Hematopoietic multipotent progenitor cell treated with erythropoietin and hydrocortisone succinate and interleukin-3 and kit ligand, for 8 days (in vitro differentiated cells): ENCODE measurements at places on chromosomes 3 and 15.

GRCh38 chr3:179666030-179666429 is 13.2 kb downstream of the USP13 start:
- no peak for DNase-seq

DNA sequence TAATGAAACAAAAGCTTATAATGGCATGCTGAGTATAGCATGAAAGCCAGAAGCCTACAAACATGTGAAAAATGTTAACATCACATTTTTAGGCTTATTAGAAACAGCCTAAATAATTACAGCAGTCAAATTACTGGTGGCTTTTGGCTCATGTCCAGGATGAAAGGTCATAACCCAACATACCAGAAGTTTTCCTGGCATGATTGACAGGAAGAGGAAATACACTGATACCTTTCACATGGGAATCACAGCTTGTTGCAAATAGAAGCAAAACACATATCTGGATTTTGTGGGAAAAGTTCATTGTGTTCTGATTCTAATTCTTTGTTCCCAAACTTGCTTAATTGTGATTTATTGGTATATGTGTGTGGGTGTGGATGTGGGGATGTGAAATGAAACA is 393.5 kb upstream of the ARRDC4 start:
- DNase-seq = no peak

GRCh38 chr3:124993466-124993865 is 58.9 kb upstream of the MUC13 start:
- DNase-seq = no peak

DNA sequence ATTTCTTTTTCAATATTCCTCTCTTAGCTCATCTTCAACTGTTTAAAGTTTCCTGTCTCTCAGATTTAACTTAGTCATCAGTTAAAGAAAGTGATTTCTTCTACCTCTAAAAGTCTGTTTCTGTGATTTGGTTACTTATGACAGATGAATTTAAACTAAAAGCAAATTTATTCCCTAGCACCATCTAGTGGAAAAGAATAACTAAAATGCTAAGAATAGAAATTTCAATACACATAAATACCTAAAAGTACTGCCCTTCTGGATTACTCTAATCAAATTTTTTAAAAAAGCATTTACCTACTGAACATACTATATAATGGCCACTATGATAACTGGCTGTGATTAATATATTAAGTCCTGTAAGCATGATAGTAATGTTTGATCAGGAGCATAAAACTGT is 14.0 kb upstream of the ZCWPW2 start:
- DNase-seq = no peak

- DNase-seq = no peak
Measured at GRCh38 chr3:172103724-172104123, 64.3 kb downstream of the FNDC3B start.

DNA sequence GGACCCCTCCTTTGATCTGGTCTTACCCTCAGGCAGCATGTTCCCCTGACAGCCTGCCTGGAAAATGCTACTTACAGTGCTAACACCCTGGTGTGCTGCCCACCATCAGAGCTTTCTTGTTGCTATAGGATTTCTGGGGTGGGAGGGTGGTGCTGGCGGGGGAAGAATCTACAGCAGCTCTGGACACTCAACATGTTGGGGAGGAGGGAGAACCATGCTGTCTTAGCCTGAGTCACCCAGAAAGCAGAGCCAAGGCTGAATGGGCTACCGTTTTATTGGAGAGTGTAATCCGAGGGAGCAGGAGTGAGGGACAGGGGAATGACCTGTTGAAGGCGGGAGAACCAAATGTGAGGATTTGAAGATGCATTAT is 45.6 kb downstream of the MFSD1 start:
- no peak for DNase-seq

GRCh38 chr15:30872341-30872748 is 31.4 kb upstream of the FAN1 start:
- no peak for DNase-seq

DNA sequence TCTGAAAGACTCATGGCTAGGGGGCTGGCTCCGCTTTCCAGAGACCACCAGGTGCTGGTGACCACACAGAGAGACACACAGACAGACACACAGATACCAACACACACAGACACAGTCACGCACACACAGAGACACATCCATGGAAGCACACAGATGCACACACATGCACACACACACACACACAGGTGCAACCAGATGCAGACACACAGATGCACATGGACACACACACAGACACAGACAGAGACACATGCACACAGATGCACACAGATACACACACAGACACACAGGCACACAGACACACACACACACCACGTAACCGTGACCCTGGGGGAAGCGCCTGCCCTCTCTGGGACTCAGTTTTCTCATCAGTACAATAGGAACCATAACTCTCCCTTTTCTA is 132.2 kb downstream of the WNT7A start:
- DNase-seq = no peak

GRCh38 chr3:136109499-136109898 is 86.6 kb downstream of the MSL2 start:
- no peak for DNase-seq

GRCh38 chr3:36397841-36398240 is 17.5 kb downstream of the STAC start:
- no peak for DNase-seq

DNA sequence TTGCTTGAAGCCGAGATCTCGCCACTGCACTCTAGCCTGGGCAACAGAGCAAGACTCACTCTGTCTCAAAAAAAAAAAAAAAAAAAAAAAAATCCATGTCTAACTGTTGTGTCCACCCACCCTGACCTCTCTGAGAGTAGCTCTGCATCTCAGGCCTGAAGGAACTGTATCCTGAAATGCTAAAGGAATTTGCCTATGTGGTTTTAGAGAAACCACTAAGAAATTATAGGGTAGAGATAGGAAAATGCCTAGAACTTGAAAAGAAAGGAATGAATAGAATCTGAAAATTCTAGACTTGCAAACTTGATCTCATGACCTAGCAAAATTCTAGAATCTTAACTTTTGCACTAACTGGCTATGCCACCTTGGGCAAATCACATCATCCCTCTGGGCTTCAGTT is 217.5 kb upstream of the ROPN1 start:
- DNase-seq = no peak

- DNase-seq = no peak
Measured at GRCh38 chr3:61789861-61790260, 228.5 kb downstream of the PTPRG start.

DNA sequence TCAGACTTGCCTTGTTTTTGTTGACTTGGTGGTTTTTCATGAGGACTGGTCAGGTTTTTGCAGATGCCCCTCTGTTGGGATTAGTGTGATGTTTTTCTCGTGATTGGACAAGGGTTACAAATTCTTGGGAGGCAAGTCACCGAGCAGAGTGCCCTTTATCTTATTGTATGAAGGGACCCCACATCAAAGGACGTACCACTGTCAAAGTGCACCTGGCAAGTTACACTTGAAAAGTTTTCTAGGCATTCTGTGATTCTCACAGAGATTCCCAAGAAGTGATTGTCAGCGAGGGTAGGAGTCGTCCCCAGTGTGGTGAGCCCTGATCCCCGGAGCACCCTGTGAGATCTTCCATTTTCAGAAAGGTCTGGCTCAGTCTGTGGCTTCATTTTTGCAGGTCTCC is 110.1 kb downstream of the POLR2M start:
- no peak for DNase-seq

DNA sequence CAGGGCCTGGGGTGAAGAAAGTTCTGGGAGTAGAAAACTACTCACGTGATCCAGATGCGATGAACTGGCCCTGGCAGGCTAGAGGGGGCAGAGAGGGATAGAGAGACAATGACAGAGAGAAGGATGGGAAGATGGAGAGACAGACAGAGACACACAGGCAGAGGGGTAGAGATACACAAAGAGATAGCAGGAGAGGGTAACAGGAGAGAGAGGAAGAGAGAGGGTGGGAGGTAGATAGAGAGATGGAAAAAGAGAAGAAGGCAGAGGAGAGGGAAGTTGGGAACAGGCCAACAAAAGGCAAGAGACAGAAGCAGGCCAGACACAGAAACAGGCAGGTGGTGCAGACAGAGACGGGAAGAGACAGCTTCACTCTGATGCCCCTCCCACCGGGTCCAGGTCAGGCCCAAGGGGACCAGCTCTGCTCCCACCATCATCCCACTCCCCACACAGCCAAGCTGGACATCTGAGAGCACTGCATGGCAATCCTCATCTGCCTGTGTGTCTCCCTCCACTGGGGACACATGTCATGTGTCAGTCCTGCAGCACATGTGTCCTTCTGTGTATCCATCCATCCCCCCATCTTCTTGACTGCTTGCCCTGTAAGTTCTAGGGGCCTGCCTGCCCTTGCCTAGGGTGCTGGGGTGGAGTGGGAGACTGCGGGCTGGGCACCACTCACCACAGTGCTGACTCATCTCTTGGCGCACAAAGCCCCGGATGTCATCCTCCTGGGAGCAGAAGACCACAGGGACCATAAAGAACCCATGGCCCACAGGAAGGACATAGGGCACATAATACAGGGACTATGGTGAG is 2.2 kb upstream of the UCN2 start:
- peak; percentile 66 for DNase-seq

GRCh38 chr3:172692751-172693338 is 18.0 kb downstream of the NCEH1 start:
- no peak for DNase-seq
